ENCODE measurements at places on chromosomes 6 and 20.

- no peak for DNase-seq
Measured at GRCh38 chr6:41334482-41335040, 847 bp upstream of the NCR2 start.

- no peak for DNase-seq
Measured at GRCh38 chr20:9550871-9551270, 36.5 kb downstream of the LAMP5 start.

GRCh38 chr6:152142105-152142504 lies 334.6 kb downstream of the ESR1 start:
- DNase-seq = no peak

GRCh38 chr6:42726485-42727086 lies 4.2 kb upstream of the PRPH2 start:
- peak; percentile 75 for DNase-seq

GRCh38 chr20:22568872-22569344 lies 15.5 kb downstream of the FOXA2 start:
- no peak for DNase-seq

GRCh38 chr6:3803627-3804468 lies 45.3 kb upstream of the FAM50B start:
- peak; percentile 77 for DNase-seq

GRCh38 chr6:125924169-125924568 lies 32.4 kb upstream of the HINT3 start:
- no peak for DNase-seq

DNA sequence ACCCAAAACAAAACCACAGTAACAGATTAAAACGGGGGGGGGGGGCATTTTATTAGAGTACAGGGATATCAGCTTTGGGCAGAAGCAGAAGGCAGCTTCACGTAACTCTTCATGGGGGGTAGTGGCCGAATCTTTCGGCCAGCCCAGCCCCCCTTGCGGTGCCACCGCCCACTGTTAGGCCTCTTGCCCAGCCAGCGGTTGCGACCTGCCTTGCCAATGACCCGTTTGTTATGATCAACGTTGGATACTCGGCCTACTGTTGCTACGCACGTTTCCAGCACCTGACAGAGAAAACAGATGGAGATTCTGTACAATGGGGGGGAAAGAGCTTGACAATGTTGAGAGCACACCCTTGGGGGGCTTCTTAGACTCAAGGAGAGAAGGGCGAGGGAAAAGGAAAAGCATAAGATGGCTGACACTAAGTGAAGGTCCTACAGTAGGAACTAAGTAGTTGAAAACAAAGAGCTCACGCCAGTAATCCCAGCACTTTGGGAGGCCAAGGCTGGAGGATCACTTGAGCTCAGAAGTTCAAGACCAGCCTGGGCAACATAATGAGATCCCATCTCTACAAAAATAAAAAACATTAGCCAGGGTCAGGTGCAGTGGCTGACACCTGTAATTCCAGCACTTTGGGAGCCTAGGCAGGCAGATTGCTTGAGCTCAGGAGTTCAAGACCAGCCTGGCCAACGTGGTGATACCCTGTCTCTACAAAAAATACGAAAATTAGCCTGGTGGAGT lies 724 bp upstream of the CUL7 start:
- DNase-seq = no peak

DNA sequence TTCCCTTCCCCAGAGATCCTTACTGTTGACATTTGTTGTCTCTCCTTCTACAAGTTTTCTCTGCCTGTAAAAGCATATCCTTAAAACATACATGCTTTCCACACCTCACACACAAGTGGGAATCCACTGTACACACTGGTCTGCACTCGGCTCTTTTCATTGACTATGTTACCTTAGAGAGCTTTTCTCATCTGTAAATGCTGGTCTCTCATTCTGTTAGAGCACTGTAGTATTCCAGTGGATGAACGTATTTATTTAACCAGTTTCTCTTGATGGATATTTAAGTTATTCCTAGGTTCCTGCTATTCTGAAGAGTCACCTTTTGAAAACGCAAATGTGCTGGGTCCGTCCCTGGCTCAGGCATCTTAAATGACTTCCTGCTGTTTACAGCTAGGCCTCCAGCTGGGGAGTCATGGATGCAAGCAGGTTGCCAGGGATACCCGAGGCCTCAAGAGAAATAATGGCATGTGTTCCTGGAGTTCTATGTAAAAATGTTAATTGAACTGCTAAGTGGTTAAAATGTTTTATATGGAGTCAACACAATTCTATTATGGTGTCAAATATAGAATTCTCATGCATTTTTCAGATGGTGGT lies 61.1 kb upstream of the TGM3 start:
- no peak for DNase-seq

GRCh38 chr6:119334535-119335264 lies 14.9 kb downstream of the MAN1A1 start:
- DNase-seq = no peak

DNA sequence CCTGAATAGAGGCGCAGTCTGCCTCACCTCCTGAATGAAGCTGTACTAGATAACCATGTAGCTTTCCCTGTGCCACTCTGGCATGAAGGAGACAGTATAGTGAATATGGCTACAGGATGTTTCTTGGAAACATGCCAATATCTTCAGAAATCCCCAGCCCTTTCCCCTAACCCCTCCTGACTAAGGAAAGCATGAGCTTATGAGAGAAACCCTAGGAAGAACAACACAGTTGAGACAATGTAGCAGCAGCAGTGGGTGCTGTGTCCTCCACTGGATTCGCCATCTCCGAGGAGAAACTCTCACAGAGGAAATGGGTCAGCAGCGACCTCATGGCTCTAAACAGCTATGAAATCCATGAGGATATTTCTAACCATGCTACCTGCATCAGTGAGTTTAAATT lies 6.7 kb downstream of the HLA-DQA1 start:
- no peak for DNase-seq

- DNase-seq = peak; percentile 53
Measured at GRCh38 chr6:132199343-132199742, 201.9 kb downstream of the MOXD1 start.

- DNase-seq = no peak
Measured at GRCh38 chr6:56694002-56694401, 51.3 kb upstream of the DST start.

- DNase-seq = no peak
Measured at GRCh38 chr6:68053805-68054373, 581.2 kb upstream of the ADGRB3 start.

GRCh38 chr6:44867571-44868334 lies 460.4 kb upstream of the RUNX2 start:
- DNase-seq = no peak

DNA sequence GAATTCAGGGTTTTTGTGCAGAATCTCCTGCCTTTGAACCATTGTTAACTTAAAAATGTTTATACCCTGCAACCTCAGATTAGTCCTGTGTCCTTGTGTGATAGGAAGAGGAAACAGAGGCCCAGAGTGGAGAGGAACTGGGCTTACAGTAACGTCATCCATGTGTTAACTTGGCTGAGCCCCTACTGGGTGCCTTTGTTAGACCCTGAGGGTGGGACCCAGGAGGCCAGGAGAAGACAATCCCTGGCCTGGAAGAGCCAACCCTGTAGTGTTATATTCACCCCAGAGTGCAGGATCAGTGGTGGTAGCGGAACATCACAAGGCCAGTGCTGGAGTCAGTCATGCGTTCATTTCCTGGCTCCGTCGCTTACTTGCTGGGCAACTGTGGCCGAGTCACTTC lies 10.6 kb downstream of the MYLK2 start:
- DNase-seq = no peak

GRCh38 chr6:47897247-47897646 lies 115.4 kb downstream of the OPN5 start:
- DNase-seq = no peak

DNA sequence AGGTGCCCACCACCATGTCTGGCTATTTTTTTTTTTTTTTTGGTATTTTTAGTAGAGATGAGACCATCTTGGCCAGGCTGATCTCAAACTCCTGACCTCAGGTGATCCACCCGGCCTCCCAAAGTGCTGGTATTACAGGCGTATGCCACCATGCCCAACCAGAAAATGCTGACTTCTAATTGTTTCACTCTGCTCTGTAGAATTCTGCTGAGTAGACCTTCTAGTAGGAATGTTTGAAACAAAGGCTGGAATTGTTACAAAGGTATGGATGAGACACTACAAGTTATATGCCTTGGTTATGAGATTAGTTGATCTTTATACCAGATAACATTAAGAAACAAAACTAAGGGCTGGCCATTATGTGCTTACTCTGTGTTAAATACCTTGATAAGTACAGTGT lies 44.8 kb downstream of the MEP1A start:
- no peak for DNase-seq

- DNase-seq = no peak
Measured at GRCh38 chr6:105161421-105161820, 18.4 kb downstream of the POPDC3 start.

- DNase-seq = no peak
Measured at GRCh38 chr20:47304287-47304686, 52.2 kb downstream of the ZMYND8 start.

- DNase-seq = no peak
Measured at GRCh38 chr20:56626367-56627121, 2.6 kb upstream of the TFAP2C start.

GRCh38 chr20:43982886-43983285 lies 68.2 kb downstream of the TOX2 start:
- no peak for DNase-seq

GRCh38 chr6:89999154-89999553 lies 104.9 kb downstream of the GJA10 start:
- no peak for DNase-seq

- DNase-seq = no peak
Measured at GRCh38 chr20:23437126-23437899, 2.2 kb upstream of the CSTL1 start.

DNA sequence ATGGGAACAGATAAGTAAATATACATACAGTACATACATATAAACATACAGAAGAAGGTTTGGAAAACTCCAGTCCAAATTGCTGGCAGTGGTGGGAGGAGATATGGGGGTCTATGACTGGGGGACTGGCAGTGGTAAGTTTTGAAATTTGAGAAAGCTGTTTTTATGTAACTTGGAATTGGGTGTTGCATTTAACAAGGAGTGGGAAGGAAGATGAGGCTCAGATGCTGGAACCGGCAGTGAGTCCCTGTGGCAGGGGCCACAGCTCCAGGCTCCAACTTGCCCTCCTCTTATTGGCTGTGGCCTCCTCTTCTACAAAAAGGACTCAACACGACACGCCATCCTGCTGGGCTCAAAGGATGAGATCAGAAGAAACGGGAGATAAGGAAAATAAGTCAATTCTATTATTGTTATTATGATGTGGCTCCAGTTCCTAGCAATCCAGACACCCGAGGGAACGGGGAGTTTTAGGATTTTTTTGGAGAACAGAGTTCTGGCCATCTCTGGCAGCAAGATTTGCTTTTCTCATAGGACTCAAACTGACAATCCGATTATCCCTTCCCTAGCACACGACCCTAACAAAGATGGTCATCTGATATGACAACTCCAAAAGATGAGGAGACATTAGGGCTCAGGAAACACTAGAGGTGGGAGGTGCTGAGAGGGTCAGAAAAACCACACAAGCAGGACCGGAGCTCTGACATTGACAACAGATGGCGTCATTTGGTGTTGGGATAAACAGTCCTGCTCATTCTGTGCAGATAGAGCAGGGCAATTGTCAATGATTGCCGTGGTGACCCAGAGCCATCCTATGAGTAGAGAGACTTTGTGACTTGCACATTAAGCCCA lies 6.0 kb upstream of the TGM2 start:
- DNase-seq = no peak

GRCh38 chr6:158628542-158628941 lies 16.0 kb downstream of the DYNLT1 start:
- DNase-seq = no peak

GRCh38 chr6:64293298-64293697 lies 657.7 kb downstream of the PHF3 start:
- no peak for DNase-seq

DNA sequence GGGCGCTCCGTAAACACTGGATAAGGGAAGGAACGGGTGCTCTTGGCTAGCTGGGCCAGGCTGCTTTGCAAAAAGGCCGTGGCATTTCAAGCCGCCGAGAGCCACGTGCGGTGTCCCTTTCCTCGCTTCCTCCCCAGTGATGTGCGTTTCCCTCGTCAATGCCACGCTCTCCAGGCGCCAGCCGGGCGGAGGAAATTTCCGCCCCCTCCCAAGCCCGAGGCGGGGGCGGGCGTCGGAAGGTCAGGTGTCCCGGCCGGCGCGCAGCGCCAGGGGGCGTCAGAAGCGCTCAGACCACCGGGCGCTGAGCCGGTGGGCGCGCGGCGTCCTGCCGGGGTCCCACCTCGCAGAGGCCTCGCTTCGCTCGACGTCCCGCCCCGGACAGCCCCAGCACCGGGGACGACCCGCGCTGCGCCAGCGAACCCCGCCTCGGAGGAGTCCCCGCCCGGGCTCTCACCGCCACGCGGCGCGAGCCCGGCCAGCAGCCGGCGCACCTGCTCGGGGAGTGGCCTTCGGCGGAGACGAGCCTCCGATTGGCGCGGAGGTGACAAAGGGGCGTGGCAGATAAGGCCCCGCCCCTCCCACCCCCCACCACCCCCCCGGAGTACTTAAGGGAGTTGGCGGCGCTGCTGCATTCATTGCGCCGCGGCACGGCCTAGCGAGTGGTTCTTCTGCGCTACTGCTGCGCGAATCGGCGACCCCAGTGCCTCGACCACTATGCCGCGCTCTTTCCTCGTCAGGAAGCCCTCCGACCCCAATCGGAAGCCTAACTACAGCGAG lies at the start of gene SNAI1:
TSS of gene SNAI1 (plus strand) at position 635 of the 777 bp plus-strand sequence. CDS start at position 715, 80 bp downstream.
- peak; percentile 49 for DNase-seq

- no peak for DNase-seq
Measured at GRCh38 chr6:90611543-90612312, 24.9 kb upstream of the MAP3K7 start.

GRCh38 chr6:149236589-149236988 lies 80.9 kb upstream of the TAB2 start:
- DNase-seq = peak; percentile 45

DNA sequence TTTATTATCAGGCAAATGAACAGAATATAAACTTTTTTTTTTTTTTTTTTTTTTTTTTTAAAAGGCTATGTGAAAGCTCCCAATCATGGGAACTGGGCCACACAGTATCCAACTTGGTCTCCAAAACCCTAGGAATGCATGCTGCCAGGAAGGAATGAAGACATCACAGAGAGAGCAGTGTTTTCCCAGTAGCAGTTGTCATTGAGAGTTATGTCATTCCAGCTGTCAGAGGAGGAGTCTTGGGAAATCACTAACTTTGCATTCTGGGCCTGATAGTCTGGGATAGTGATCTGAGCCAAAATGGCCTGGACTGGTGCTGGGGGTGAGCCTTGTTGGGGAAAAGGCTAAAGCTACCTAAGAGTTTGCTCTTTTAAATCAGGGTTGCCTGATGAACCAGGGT lies 231.3 kb upstream of the MAP3K7 start:
- no peak for DNase-seq

DNA sequence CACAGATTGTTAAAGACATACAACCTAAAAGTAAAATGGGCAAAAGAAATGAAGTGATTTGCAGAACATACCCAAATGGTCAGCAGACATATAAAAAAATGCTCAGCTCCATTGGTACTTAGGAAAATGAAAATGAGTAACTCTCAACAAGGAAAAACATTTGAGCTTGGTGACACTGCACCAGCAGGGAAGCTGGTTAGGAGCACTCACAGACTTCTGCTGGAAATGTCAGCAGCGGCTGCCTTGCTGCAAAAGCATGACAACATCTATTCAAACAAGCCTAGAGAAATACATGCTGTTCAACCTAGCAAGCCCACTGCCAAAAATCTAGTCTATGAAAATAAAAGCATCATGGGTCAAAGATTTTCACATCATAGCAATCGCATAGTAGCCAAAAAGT lies 99.0 kb upstream of the FOXQ1 start:
- DNase-seq = no peak
